ENCODE measurements at places on chromosomes 5 and 9. TPM values are rescaled to one million over a fixed set of nuclear protein-coding genes. Genes with fewer than 3 reads are reported as not detected.

Gene KCNMB1
- 0.38 TPM for total RNA-seq

Gene INVS
- 4.1 TPM for total RNA-seq

Gene SLC24A2
- 0.12 TPM for total RNA-seq

Gene LPAR1
- 5.5 TPM for total RNA-seq

Gene SLU7
- 71.4 TPM for total RNA-seq

Gene CTNNA1
- total RNA-seq, result 117 TPM

Gene SPATA6L
- total RNA-seq, result 0.22 TPM

Gene NAIF1
- 8.7 TPM for total RNA-seq

Gene EPB41L4B
- total RNA-seq, result 1.8 TPM

Gene AJM1
- 4.3 TPM for total RNA-seq

Gene ATOSB
- total RNA-seq, result 17.1 TPM

Gene SPATA31D4
- not detected for total RNA-seq

Gene LVRN
- total RNA-seq, result 1.3 TPM

Gene OR1Q1
- total RNA-seq, result not detected

Gene KYAT1
- total RNA-seq, result 8.9 TPM

Gene NIPAL4
- total RNA-seq, result 0.50 TPM

Gene PCDHB9
- not detected for total RNA-seq

Gene ZNF454
- 0.54 TPM for total RNA-seq

Gene KIF24
- 1.6 TPM for total RNA-seq

Gene GABBR2
- 0.38 TPM for total RNA-seq

Gene HAND1
- total RNA-seq, result not detected

Gene PCDHGA12
- 4.7 TPM for total RNA-seq

Gene GFRA3
- total RNA-seq, result 0.17 TPM

Gene CXCL14
- total RNA-seq, result 2.6 TPM
